Fibroblast of villous mesenchyme (primary cell): ENCODE measurements at places on chromosomes 7 and 10.

- no peak for DNase-seq
Measured at GRCh38 chr7:46963719-46964118, 618.2 kb downstream of the TNS3 start.

- peak; percentile 36 for DNase-seq
Measured at GRCh38 chr10:119608316-119609155, 11.8 kb upstream of the TIAL1 start.

GRCh38 chr10:122821808-122822207 is 23.8 kb downstream of the CUZD1 start:
- DNase-seq: no peak

DNA sequence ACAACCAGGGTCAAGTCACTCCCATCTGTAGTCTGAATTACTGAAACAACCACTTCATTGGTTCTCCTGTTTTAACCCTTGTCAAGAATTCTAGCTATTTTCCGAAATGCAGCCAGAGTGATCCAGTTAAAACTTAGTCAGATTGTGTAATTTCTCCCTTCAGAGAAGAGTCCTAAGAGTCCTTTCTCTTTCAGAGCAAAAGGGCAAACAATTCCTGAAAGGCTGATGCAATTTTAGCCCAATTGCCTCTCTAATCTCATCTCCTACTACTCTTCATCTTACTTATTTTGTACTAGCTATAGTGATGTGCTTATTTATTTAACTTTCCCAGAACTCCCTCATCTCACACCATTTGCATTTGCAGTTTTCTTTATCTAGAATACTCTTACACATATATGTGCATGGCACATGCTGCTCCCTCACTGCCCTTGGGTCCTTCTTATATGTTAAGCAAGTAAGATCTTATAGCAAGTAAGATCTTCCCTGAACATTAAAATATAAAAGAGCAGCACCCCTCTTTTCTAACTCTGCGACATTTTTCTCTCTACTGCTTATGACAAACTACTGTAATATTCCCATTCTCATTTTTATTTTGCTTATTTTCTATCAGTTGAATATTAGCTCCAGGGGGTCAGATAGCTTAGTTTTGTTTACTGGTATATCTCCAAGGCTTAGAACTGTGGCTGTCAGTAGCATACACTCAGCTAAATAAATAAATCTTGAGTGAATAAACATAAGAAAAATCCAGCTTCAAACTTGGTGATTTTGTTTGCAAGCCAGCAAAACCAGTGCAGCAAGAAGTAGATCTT is 44.6 kb downstream of the HGF start:
- DNase-seq: peak; percentile 81

DNA sequence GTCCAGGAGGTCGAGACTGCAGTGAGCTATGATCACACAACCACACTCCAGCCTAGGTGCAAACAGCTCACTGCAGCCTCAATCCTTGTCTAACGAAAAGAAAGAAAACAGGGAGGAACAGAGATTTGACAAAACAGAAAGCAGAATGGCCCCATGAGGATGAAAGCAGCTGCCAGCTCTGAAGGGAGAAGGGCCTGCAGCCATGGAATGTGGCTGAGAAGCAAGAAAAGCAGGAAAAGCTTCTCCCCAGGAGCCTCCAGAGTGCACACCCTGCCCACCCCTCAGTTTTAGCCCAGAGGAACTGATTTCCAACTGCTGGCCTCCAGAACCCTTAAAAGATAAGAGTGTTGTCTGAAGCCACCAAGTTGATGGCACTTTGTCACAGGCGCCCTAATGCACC is 13.0 kb downstream of the ESYT2 start:
- peak; percentile 33 for DNase-seq

- no peak for DNase-seq
Measured at GRCh38 chr10:129476431-129476830, 9.4 kb downstream of the MGMT start.

DNA sequence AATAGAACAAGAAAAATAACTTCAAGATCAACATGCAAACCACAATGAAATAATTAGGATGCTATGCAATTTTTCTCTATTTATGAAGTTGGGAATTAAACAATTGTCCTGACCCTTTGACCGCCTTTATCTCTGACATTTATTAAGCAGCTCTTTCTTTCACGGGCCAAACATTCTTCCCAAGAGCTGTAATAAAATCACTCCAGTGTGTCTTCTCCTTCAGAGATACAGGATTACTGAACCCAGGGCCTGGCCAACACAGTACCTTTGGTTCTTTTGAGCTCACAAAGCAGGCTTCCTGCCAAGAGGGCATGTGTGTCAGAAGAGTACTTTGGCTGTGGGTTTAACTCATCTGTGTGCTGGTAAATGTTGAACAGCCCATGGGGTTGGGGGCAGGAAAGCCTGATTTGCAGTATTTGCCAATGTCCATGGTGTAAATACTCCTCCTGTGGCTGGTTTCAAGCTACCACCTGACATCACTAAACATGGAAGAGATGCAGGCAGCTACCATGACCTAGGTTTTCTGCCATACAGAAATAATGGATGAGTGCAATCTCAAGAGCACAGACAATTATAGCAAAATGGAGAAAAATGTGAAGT is 121.7 kb downstream of the FANK1 start:
- peak; percentile 84 for DNase-seq

DNA sequence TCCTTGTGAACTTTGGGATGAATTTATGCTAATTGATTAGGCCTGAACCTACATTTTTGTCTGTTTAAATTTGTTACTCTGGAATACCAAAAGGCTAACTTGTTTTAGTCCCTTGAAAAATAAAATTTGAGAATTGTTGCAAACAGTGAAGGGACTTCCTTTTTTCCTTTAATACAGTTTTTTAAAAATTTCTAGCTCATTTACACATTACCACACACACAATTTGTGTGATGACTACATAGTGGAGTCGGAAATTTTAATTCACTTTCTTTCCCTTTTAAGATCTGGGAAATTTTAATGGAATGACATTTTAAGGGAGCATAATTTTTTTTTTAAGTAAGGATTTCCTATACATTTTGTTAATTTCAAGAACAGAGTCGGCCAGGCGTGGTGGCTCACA is 8.6 kb upstream of the TMEM236 start:
- no peak for DNase-seq

- no peak for DNase-seq
Measured at GRCh38 chr7:137985897-137986251, 16.0 kb downstream of the CREB3L2 start.

- DNase-seq: peak; percentile 18
Measured at GRCh38 chr10:110304394-110304779, 333 bp downstream of the SMNDC1 start.

DNA sequence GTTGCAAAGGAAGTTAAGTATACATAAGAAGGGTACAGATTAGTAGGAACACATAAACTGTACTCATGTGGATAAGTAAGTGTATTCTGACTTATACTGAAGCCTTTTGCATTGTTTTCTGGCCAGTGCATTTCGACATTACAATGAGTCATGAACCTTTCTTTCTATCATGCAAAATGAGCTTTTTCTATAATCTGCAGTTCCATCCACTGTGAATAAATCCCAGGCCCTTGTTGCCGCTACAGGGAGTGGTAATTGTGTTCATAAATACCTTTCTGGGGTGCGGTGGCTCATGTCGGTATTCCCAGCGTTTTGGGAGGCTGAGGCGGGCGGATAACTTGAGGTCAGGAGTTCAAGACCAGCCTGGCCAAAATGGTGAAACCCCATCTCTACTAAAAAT is 858.3 kb downstream of the GRM8 start:
- no peak for DNase-seq

DNA sequence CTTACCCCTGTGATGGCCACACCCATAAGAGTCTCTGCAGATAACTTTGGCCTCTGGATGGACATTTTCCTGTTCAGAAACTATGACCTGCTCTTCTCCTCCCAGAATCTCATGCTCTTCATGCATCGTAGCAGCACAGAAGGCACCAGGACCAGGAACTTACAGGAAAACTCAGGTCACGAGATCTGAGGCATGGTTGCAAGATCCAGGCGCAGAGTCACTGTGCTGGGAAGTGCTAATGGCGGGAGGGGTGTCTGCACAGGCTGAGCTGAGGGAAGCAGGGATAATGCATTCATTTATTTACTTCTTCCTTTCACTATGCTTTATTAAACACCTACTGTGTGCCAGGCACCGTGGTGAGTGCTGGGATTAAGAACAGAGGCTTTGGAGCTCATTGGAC is 48.2 kb upstream of the LOXL4 start:
- DNase-seq: no peak

GRCh38 chr7:118245267-118246040 is 20.9 kb downstream of the ANKRD7 start:
- DNase-seq: no peak

- no peak for DNase-seq
Measured at GRCh38 chr7:36905841-36906240, 181.5 kb upstream of the AOAH start.

DNA sequence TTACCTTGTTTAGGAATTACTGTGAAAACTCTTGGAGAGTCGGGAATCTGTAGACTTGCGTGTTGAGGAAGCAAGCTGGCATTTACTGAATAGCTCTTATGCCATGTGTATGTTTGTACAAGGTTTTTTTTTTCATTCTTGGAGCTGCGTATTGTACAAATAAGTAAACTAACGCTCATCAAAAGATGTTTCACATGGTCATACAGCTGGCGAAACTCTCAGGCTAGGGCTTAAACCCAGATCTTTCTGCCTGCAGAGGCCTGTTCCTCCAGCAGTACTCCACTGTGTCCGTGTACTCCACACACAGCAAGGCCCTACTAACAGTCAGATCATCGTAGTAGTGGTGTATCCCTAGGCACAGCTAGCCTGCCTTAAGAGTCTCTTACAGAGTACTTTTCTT is 7.4 kb downstream of the EDRF1 start:
- no peak for DNase-seq

GRCh38 chr7:40536421-40536820 is 401.6 kb downstream of the SUGCT start:
- no peak for DNase-seq

DNA sequence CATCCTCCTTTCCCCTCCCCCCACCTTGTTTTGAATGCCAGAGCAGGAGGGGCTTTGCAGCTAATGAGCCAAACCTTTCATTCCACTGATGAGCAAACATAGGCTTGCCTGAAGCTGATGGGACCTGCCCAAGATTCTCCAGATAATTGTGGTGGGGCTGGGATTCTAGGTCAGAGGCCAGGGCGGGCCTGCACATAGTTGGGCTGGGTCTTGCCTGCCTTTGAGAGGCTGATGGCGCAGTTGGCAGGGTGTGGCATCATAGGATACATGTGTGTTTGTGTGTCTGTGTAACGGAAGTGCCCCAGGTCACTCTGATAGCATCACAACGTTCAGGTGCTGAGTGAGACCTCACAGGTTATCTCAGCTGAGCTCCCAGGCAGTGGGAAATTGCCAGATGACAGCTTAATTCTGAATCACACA is 22.9 kb downstream of the BTBD16 start:
- no peak for DNase-seq

DNA sequence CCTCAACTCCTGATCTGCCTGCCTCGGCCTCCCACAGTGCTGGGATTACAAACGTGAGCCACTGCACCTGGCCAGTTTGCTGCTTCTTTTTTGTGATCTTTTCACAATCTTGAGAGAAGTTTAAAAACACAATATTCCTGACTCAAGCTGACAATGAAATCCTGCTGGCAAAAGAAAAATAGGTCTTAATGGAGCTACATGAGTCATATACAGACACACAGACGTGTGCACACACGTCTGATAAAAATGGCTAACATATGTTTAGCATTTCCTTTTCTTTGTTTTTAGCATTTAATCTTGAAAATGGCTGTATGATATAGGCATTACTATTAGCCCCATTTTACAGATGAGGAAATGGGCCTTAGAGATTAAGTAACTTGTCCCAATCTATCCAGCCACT is 29.4 kb upstream of the RAB18 start:
- no peak for DNase-seq

GRCh38 chr7:2513702-2514101 is 5.9 kb upstream of the LFNG start:
- DNase-seq: no peak

DNA sequence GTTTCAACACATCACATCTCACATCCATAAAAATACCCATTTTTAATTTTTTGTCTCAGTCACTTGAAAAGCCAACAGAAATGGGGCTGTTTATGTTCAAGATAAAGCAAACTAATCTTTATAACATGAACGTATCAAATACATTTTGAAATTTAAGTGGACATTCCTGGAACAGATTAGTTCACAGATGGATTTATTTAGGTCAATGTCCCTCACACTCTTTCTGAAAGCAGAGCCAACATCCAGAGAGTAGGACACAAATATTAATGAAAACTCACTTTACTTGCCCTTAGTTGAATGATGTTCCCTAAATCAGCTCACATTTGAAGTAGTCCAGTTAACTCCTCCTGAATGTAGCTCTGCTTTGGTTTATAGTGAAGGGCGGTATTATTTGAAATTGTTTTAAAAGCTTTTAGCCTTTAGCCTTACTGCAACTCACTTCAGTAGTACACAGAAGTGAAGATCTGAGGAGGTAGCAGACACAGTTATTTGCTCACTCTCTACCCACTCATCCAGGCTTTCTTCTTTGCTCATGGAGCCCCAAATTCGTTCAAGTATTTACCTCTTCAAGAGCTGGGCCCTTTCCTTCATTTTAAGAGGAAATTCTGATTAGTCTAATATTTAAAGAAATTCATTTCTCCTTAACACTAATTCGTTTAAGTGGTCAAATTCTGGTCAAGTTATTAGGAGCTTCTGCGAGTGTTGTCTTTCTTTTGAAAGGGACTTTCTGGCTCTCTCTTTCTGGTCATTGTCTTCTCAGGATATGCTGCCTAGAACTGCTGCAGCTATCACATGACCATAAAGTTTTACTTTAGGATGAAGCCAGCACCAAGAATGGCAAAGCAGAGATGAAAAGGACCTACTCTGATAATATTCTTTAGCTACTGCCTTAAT is 180.6 kb upstream of the AGR3 start:
- no peak for DNase-seq

GRCh38 chr7:26167303-26167934 is 15.4 kb downstream of the NFE2L3 start:
- no peak for DNase-seq

- no peak for DNase-seq
Measured at GRCh38 chr10:60429084-60429849, 39.6 kb upstream of the ANK3 start.

DNA sequence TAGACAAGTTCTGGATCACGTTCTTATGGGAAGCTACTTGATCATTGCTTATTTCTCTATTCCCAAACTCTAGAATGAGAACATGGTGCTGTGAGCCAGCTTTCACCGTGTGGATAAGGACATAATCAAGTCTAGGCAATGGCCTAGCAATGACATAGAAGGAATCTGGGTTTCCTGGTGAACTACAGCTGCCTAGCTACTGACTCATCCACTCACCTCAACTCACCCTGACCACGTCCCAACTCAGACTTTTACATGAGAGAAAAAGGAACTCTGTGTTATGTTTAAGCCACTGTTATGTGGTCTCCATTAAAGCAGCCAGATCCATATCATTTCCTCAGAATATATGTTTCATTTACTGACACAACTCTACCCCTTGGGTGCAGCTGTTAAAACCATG is 18.8 kb upstream of the MET start:
- DNase-seq: peak; percentile 62

DNA sequence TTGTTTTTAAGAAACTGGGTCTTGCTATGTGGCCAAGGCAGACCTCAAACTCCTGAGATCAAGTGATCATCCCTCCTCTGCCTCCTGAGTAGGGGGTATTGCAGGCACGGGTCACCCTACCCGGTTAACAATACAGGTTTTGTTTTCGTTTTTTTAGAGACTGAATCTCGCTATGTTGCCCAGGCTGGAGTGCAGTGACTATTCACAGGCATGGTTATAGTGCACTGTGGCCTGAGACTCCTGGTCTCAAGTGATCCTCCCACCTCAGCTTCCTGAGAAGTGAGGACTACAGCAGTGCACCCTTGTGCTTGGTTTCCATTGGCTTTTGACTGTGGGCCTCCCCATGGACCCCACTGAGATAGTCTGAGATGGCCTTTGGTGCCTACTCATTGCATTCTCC is 3.8 kb upstream of the TRIM24 start:
- no peak for DNase-seq

GRCh38 chr10:14820010-14820774 is 17.6 kb downstream of the CDNF start:
- DNase-seq: peak; percentile 70
